ENCODE measurements at places on chromosomes 3 and 15.

DNA sequence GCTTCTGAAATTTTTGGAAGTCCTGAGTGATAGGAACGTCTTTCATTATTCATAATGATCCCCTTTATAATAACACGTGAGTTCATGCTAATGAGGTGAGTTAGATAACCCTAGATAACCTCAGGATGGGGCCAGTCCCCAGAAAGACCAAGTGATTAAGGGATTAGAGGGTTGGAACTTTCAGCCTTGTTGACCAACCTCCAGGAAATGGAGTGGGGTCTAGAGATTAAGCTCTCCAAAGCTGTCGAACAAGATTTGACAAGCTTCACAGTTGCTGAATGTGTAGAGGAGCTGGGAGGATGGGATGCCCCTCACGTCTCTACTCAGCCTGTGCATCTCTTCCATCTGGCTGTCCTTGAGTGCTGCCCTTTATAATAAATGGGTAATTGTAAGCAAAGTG is 107.1 kb downstream of the ZMAT3 start:
- DNase-seq = no peak

- DNase-seq = no peak
These were observed 260.4 kb upstream of the SLCO3A1 start for GRCh38 chr15:91593067-91593466.

GRCh38 chr15:70498096-70498626 is 265.2 kb downstream of the UACA start:
- DNase-seq = no peak

DNA sequence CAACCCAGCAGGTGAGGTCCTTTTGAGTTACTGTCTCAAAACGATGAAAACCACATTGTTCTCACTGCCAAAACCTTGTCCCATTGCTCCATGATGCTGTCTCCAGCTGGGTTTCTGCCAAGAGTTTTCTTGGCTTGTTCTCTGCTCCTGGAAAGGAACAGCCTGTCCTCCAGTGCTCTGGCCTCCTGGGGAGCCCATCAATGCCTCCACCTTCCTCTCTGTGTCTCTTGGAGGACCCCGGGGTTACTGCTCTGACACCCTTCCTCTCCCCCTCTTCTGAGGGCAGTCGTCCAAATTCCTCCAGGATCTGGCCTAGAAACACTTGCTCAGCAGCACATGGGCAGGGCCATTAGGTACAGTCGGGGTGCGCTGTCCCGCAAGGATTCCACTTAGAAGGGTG is 63.9 kb upstream of the RGMA start:
- DNase-seq = no peak

Data from activated CD4-positive, CD25-positive, alpha-beta regulatory T cell (primary cell).